ENCODE measurements at places on chromosomes 11 and 22.

- no peak for DNase-seq
Observed at GRCh38 chr11:46382646-46383403, 1.4 kb downstream of the MDK start.

GRCh38 chr11:25566298-25567200, 765.4 kb upstream of the ANO3 start:
- DNase-seq = no peak

DNA sequence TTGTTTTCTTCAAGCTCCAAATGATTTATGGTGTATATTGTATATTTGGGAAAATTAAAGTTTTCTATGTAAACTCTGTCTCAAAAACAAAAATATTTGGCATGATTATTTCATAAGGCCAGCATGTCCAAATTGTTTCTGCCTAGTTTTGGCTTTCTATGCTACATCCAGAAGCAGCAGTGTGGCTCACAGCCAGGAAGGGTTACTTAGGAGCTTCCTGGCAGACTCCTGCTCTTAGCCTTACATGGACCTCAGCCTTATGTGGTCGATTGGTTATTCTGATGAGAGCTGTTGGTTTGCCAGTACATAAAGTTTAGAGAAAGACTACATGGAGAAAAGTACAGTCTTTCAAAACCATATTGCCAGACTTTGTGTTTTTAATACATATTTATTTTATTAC, 297.7 kb upstream of the FAT3 start:
- no peak for DNase-seq

DNA sequence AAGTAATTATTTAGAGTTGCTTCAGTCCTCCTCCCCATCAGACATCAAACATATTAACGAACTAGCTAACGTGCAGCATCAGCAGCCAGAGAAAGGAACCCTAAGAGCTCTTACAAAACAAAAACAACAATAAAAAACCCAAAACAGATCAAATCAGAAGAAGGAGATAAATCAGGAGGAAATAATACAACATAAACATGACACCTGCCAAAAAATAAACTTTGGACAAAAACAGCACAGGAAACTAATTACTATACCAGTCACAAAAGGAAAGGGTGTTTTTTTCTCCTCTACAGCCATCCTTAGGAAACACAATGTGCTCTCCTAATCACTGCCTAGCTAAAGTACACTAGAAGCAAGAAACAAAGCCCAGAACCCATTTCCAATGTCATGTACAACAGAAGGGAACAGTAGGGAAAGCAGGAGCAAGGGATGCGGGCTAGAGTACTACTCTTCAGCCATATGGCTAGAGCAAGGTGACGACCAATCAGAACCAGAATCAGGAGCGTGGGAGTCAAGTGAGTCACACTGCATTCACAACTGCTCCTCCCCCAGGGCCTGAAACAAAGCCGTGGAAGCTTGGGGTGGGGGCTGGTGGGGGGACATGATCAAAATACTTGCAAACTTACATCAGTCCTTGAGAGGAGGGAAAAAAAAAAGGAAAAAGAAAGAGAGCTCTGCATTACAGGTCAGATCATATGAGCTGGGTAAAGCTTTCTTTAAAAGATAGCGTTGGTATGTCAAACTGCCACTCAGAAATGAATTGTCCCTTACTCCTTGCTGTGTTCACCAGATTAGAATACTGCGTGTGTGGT, 60.4 kb downstream of the LARGE2 start:
- DNase-seq = no peak

DNA sequence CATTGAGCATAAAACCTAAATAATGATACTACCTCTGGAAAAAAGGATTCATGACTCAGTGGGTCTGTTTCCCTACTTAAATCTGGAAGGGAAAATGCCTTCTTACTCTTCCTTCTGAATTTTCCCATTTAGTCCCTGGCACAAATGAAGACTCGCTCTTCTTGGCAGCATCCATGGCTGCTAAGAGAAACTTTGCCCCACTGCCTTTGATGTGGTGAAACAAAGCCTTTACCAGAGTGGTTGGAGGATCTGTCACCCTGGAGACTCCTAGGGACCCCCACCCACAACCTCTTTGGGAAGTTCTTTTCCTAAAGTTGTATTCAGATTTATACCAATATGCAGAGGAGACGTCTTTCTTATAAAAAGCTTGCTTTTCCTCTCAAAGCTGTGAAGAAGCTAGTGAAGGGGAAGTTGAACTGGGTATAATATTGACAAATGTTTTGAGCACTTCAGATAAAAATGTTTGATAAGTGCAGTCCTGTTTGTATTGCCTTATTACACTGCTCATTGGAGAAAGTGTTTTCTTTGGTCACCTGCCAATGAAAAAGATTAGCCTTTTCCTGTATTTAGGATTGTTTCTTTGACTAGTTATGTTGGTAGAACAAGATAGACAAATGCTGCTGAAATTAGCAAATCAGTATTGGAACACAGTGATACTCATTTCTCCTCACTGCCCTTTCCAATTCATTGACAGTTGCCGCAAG, 77.3 kb downstream of the ARFGAP2 start:
- DNase-seq = no peak

DNA sequence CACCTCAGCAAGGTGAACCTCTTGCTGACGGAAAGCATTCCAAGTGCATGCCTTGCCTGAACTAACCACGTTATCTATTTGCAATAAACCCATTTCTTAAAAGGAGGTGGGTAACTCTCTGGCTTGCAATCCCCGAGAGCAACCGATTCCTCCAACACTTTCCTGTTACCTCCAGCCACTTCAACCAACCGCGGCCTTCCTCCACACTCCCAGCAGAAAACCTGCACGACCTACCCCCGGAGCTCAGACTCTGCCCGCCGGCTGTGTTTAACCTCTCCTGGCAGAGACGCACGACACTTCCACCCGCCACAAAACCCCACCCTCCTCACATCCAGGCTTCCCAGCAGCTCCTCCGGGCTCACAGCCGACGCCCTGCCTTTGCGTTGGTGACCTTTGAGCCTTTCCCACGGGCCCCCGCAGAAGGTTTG, 708 bp downstream of the SCO2 start:
- DNase-seq = no peak

GRCh38 chr11:78954261-78954660, 379.6 kb upstream of the NARS2 start:
- no peak for DNase-seq

GRCh38 chr11:131299598-131300438, 70.6 kb upstream of the NTM start:
- DNase-seq = no peak

- no peak for DNase-seq
Observed at GRCh38 chr22:19874307-19875060, 19.8 kb upstream of the GNB1L start.

GRCh38 chr11:5240458-5240857, 6.2 kb upstream of the HBD start:
- no peak for DNase-seq

DNA sequence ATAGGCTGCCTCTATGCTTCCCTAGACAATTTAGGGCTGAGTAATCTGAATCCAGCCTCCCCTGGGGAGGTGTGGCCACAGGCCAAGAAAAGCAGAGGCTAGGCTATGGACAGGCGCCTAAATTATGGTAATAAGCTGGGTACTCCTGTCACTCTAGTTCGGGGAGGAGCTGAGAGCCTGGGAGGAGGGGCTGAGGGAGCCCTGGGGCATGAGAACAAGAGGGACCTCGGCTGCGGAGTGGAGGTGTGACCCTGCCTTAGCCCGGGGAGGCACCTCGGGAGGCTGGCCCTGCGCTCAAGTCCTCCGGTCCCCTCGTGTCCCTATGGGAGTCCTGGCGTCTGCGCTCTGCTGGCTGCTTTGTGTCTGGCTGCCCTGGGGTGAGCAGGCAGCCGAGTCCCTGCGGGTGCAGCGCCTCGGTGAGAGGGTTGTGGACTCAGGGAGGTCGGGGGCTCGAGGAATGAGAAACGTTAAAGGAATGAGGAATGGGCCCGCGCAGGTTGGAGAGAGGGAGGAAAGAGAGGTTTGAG, at the start of gene OTOG:
Gene OTOG (plus strand): TSS at position 209 of the 527 bp plus-strand sequence. CDS start 114 bp downstream, at position 323.
- DNase-seq = no peak

DNA sequence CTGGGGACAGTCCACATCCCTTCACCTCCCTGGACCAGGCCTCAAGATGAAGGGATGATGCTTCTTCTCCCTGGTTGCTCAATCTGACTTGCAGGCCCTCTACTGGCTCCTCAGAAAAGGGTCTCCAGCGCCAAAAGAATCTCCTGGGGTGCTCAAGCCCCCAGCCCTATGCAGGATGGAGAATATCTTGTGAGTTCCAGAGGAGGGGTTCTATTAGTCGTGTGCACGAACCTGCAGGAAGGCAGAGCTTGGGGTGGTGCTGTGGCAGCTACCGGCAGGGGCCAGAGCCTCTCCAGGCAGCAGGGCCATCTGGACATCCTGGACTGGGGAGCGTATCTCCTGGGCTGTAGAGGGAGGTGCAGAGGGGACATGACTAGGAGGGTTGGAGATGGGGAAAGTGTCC, 1339.5 kb downstream of the BRD1 start:
- no peak for DNase-seq

DNA sequence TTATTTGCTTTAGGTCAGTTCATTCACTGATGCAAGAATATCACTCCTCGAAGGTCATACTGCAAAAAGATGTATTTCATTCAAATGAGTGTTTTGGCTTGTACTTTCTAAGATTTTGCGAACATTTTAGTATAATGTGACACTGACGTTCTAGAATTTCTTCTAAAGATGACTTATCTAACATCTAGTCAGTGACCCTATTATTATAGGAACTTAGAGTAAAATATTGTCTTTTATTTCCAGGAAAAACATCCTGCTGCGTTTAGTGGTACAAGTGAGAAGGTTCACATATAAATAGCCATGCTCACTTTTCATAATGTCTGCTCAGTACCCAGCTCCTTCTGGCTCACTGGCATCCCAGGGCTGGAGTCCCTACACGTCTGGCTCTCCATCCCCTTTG, at the start of gene OR52M1:
Gene OR52M1 (plus strand): TSS at position 301 of the 400 bp plus-strand sequence. CDS start 0 bp downstream, at position 301.
- DNase-seq = no peak

DNA sequence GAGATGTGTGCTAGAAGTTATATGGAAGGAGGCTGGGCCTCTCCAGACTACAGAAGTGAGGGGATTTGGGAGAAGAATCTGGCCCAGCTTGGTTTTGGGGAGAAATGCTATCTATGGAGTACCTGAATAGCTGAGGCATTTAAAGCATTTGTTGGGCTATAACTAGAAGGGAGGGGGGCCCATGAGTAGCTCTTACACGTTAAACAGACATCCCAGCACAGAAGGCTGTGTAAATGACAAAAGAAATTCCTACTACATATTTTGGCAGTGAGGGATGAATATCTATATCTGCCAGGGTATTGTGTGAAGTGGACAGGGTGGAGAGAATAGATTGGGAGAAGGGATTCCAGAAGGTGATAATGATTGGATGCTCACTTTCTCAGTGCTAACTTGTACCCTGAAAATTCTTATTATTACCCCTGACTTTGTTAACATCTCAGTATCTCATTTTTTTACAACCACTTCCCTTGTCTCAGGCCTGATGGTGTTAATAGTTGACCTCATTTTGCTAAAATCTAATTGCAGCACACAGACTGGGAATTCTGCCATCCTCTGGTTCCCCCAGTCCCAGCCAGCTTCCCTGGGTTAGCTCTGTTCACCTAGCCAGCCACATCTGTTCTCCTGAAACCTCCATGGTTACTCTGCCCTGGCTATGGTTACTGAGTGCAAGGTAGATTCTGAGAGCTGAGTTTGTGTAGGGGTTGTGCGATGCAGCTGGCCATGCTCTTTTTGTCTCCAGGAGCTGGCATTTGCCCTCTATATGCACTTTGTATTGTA, 28.8 kb upstream of the RRM1 start:
- DNase-seq = no peak

- DNase-seq = no peak
Observed at GRCh38 chr22:39675947-39676346, 105.4 kb downstream of the CACNA1I start.

DNA sequence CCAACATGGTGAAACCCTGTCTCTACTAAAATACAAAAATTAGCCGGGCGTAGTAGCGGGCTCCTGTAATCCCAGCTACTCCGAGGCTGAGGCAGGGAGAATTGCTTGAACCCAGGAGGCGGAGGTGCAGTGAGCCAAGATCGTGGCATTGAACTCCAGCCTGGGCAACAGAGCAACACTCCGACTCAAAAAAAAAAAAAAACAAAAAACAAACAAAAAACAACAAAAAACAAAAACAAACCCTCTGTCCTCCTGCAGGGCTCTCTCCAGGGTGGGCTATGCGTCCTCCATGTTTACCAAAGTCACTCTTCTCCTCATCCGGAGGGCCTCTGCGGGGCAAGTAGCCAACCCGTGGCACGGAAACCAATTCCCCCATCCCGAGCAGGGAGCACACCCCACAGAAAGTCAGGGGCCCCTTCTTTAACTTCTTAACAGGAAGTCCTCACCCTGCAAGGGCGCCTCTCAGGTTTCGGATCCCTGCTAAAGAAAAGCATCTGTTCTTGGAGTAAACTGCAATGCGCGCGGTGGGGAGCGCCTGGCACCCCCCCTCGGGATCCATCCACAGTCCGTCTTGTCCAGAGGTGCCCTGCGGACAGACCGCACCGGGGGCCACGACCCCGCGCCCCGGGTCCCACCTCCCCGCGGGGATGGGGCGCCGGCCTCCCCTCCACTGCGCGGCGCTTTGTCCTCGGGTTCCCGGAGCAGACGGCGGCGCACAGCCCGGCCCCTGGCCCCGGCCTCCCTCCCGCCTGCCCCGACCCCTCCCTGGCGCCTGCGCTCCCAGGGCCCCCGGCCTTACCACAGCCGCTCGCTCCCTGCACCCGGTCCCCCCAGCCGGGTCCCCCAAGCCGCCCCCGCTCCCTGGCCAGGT, 712 bp downstream of the CERK start:
- no peak for DNase-seq

GRCh38 chr22:36196254-36197064, 5.2 kb downstream of the APOL4 start:
- no peak for DNase-seq

GRCh38 chr11:108592591-108593213, 866 bp downstream of the EXPH5 start:
- no peak for DNase-seq

DNA sequence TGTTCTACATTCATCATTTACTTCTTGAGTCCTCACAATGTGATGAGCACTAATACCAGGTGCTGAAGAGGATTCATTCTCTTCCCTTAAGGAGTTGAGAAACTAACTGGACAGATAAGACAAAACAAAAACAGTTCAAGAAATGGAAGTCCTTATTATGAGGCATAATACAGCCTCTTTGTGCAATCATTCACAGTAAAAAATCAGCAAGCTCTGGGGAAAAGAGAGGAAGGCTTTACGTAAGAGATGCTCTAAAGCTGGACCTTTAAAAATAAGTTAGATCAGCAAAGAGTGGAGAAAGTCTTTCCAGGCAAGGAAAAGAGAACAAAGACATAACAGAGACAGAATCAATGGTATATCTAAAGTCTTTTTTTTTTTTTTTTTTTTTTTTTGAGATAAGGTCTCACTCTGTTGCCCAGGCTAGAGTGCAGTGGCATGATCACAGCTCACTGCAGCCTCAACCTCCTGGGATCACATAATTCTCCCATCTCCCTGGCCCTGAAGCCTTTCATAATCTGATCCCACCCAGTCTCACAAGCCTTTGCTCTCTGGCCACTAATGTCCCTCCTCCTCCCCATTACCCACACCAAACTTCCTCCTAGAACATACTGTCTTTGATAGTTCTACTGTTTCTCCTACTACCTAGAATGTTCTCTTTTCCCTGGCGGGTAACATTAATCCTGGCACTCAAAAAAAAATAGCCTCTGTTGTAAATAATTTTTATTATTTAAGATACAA, 40.9 kb downstream of the MRTFA start:
- no peak for DNase-seq

Data from left renal cortex interstitium (tissue), 4 donors.